Kidney glomerular epithelial cell (primary cell): ENCODE measurements at places on chromosomes 11 and 22.

DNA sequence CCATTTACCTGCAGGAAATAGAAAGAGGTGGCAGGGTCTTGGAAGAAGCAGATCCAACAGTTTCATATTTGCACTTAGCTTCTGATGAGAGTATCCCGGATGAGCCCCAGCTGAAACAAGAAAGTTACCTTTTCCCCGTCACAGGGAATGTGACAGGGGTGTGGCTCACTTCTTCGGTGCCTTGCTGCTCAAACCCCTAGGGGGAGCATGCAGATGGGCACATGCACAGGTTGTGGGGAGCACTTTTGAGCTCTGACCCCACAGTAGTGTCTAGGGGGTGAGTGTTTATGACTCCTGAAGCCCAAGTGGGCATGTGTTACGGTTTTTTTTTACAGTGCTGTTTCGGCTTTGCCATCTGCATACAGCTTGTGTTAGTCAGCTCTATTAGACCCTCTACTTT, 1221.0 kb downstream of the JRKL start:
- no peak for DNase-seq

GRCh38 chr11:91653079-91653754, 571.4 kb upstream of the FAT3 start:
- no peak for DNase-seq

DNA sequence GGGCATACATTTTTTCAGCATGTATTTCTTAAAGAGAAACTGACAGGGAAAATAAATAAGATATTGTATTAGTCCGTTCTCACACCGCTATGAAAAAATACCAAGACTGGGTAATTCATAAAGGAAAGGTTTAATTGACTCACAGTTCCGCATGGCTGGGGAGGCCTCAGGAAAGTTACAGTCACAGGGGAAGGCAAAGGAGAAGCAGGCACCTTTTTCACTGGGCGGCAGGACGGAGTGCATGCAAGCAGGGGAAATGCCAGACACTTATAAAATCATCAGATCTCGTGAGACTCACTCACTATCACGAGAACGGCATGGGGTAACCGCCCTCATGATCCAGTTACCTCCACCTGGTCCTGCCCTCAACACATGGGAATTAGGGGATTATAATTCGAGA, 44.2 kb downstream of the PPFIA1 start:
- DNase-seq: no peak

DNA sequence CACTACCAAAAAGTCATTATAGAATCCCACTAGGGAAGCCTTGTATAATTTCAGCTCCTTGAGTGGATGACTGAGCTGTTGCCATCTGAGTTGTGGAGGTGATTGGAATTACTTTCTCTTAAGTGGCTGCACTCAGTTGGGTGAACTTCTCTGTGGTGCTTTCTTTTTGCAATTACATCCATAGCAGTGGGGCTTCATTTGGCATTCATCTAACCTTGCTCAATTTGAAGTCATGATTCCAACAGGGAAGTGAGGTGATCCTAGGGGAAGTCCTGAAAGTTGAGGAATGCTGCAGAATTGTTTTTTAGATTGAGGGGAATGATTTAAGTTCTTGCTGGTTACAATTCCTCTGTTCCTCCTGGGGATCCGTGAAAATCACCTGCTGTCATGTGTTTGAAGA, 39.6 kb downstream of the ARHGAP42 start:
- no peak for DNase-seq

DNA sequence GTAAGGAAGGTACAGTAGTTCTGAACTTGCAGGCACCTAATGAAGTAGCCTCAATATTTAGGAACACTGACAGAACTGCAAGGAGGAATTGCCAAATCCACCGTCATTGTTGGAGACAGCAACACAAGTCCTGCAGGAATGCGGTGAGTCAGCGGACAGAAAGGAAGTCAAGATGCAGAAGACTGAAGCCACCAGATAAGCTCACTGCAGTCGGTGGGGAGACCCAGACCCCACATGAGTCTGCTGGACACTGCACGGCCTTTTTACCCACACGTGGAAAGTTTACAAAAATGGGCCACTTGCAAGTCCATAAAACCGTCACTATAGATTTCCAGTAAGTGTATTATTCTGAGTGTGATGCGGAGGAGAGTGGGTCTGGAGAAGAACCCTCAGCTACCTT, 1471.6 kb downstream of the TBC1D22A start:
- DNase-seq: no peak

DNA sequence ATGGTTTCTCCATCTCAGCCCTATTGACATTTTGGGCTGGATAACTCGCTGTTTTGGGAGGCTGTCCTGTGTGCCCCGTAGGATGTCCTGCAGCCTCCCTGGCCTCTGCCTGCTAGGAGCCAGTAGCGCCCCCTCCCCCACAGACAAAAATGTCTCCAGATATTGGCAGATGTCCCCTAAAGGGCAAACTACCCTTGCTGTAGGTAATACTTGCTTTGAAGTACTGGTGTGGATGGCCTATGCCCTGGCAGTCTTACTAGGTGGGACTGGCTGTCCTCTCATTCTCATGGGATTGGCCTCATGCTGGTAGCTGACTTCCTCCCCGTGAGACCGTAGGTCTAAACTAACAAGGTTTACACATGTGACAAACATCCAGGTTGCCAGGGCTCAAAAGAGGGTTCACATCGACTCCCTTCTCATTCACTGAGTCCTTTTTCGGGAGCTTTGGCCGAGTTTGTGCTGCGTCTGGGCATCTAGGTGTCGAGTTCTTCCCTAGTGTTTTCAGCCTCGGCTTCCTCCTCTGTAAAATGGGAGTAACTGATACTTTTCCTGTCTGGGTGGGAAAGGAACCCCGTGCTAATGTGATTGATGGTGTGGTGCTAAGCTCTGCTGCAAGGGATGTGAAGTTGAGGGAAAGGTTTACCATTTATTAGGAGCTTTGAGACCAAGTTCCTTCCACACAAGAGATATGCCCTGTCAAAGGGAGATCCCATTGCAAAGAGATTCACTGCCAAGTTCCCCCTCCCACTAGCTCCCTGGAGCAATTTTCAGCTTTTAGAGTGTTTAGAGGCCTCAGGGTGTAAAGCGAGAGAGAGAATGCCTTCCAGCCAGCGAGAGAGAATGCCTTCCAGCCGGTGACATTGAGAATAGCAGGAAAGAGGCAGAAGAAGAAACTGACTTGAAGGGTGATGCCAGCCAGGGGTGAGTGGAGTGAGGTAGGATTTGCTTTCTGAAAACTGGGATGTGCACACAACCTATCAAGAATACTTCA, 17.0 kb downstream of the PTPRJ start:
- no peak for DNase-seq

GRCh38 chr11:108897071-108897481, 232.2 kb downstream of the DDX10 start:
- DNase-seq: no peak

GRCh38 chr22:35582861-35583670, 34.1 kb downstream of the MB start:
- DNase-seq: peak; percentile 72

GRCh38 chr11:22688914-22689313, 22.5 kb downstream of the GAS2 start:
- no peak for DNase-seq

GRCh38 chr11:119092880-119093842, 8.5 kb downstream of the HMBS start:
- no peak for DNase-seq

DNA sequence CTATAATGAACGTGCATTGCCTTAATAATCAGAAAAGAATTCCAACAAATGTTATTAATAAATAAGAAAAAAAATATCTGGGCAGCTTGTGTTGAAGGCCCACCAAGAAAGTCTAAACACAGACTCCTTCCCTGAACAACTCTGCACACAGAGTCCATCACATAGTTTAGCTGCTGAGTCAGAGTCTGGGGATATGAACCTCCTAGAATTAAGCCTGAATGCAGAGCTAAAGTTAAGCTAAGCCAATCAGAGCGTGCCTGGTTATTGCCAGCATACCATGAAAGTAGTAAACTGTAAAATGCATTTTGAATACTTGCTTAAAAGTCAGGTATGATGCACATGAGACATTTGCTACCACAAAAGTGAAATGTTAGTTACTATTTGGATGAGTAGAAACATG, 25.6 kb upstream of the TENM4 start:
- peak; percentile 86 for DNase-seq

DNA sequence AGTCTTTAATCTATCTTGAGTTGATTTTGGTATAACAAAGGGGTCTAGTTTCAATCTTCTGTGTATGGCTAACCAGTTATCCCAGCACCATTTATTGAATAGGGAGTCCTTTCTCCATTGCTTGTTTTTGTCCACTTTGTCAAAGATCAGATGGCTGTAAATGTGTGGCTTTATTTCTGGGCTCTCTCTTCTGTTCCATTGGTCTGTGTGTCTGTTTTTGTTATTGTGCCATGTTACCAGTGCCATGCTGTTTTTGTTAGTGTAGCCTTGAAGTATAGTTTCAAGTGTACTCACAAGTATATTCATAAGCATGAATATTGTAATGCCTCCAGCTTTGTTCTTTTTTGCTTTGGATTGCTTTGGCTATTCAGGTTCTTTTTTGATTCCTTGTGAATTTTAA, 159.6 kb downstream of the TBC1D22A start:
- no peak for DNase-seq

GRCh38 chr11:41289408-41289807, 170.0 kb downstream of the LRRC4C start:
- no peak for DNase-seq

DNA sequence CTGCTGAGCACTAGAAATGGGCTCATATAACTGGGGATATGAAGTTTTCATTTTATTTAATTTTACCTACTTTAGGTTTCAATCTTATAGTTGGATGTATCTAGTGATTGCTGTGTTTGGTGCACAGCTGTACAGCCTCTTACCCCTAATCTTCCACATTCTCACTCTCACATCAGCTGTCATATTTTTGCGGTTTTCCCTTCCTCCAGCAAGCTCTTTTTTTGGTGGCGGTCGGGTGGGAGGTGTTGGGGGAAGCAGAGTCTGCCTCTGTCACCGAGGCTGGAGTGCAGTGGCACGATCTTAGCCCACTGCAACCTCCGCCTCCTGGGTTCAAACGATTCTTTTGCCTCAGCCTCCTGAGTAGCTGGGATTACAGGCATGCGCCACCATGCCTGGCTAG, 445.1 kb upstream of the ISX start:
- no peak for DNase-seq
